Midbrain (tissue), 1 donor: ENCODE measurements at places on chromosomes 1 and 21.

- no peak for DNase-seq
Observed at GRCh38 chr1:73898540-73898939, 299.4 kb downstream of the LRRIQ3 start.

DNA sequence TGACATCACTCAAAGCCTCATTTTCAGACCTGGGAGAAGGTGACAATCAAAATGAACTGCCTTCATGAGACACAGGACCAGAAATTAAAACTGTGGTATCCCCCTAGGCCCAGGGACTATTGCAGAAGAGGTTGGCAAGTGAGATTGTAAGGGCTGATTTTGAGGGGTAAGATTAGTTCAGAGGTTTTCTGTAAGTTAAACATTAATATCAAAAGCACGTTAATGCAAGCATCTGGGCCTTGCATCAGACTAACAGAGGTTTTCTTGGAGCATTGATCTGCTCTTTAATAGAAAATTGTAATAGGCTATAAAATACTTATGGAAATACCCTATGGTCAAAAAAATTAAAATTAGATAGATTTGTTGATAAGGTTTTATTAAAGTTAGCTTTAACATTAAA lies 14.6 kb upstream of the GBP4 start:
- no peak for DNase-seq

- peak; percentile 36 for DNase-seq
Observed at GRCh38 chr1:52601991-52602855, at the start of gene GPX7. Gene GPX7 (plus strand): TSS chr1:52602371. CDS start chr1:52602410, 39 bp downstream.

DNA sequence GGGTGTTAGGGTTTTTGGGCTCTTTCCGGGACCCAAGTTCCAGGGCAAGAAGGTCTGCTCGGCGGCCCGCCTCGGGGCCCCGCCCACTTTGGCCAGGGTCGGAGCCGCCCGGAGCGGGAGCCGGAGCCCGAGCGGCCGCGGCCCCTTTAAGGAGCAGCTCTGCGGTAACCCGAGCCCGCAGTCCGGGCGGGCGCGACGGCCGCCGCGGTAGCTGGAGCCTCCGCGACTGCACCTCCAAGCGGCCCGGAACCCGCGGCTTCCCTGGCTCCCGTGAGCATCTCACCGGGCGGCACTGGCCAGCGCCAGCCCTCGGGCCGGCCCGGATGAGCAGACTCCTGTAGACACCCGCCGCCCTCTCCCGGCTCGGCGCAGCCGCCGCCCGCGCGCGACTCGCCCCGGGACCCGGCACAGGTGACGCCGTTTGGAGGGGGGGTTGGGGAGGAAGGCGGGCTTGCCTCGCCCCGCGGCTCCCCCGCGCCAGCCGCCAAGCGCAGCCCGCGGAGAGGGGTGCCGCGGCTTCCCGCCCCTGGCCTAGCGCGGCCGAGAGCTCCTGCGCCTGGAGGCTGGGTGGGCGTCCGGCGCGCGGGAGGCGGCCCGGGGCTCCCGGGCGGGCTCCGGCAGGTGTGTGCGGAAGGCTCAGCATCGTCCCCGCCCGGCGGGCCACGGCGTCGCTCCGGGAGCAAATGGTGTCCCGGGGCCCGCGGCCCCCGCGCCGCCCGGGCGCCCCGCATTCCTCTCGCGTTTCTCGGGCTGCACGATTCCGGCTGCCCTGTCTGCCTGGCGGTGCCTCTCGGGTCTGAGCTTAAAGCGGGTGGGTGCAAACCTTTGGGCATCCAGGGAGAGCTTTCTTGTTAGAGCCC lies at the start of gene TLCD4:
TSS of gene TLCD4 (plus strand) at position 149 of the 860 bp plus-strand sequence. CDS start 26,547 bp downstream, outside the sequence.
- DNase-seq: peak; percentile 70

DNA sequence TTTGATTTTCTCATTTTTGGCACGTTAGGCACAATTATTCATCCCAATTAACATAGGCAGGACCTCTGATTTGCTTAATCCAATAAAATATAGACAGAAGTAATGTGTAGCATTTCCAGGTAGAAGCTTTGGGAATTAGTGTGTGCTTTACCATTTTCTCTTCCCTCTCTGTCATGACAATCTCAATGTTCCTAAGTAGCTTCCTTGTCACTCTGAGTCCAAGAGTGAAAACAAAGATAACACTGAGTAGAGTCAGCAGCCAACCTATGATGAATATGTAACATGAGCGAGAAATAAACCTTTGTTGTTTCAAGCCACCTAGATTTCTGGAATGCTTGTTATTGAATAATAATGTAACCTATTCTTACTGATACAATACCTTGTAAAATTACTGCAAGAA lies 283.8 kb downstream of the OMA1 start:
- DNase-seq: no peak

- no peak for DNase-seq
Observed at GRCh38 chr1:67780637-67781036, 52.6 kb downstream of the GNG12 start.

DNA sequence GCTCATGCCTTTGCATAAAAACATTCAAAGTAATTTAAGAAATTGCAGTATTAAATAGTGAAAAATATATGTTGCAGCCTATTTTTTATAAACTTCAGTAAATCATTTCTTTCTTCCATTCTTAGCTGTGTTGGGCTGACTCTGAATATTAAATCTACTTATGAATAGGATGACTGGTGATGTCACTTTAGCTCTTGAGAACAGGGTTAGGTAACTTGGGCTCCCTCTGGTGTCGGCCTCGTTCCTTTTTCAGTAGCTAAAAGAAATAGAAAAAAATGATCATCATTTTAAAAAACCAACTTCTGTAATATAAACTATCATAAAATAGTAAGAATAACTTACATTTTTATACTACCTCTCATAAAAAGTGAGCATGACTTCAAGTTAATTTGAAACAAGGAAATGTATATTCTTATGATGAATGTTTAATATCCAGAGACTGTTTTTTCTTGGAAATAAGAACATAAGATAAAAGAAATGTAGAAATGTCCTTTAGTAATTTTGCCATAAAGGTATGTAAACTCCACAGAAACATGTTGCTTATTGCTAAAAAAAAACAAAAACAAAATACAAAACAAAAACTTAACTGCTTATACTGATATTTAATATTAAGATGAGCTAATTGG lies 26.8 kb upstream of the NCAM2 start:
- DNase-seq: peak; percentile 79

DNA sequence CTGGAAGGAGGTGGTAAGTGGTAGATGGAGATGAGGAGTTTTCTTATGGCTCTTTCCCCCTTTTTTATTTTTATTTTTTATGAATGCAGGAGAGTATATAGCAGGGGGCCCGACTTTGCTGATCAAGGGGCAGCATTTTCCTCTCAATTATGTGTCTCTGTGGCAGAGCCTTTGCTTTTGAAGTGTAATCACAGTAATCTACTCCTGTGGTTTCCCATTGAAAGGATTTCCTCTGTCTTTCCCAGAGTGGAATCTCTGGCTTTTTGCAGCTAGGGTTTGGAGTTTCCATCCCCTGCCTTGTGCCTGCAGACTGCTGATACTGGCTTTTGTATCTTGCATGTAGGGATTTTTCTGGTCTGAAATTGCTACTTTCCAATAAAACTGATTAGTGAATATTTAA lies 29.1 kb downstream of the ARID1A start:
- DNase-seq: no peak

DNA sequence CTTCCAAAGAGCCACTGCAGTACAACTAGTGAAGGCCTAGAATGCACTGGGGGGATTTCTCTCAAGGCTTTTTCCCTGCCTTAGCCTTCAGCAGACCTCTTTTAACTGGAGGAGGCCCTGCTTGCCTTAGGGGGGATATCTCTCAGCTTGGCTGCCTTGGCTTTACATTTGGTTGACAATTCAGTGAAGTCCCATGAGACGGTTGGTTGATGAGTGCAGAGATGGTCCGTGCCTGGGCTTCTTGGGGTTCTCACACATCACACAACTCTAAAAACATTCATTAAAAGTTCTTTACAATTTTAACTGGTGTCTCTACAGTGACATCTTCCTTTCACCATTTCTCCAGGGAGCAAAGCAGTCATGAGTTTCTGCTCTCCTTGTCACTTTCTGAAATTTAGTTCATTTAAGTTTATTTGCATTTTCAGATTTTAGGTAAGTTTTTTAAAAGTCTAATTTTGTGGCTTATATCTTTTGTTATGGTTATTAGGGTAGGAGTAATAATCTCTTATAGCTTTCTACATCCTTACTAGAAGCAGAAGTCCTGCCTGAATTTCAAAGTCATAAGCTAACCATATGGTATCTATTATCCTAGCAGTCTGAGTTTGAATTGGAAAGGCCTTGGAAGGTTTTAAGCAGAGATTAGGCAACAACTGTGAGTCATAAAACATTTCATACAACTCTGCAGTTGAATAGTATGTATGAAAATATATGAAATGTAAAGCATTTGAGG lies 487.6 kb downstream of the DPYD start:
- DNase-seq: no peak

GRCh38 chr1:243394601-243395464 lies 139.0 kb downstream of the SDCCAG8 start:
- no peak for DNase-seq

- no peak for DNase-seq
Observed at GRCh38 chr1:205760606-205761005, 10.6 kb upstream of the NUCKS1 start.

DNA sequence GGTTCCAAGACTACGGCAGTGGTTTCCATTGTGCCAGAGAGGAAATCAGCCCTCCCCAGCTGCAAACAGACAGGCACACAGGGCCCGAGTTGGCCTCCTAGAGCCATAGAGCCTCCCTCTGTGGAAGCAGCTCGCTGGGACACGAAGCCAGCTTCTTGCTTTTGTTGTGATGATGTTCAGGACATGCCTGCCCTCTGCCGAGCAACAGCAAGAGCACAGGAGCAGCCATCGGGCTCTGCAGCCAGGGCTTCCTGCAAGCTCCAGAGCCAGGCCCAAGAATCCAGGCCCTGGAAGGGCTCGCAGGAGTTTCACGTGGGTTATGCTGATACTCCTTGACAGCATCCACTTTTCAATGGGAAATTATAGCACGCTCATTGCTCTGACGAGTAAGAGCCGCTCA lies 18.5 kb downstream of the NPHP4 start:
- peak; percentile 83 for DNase-seq

DNA sequence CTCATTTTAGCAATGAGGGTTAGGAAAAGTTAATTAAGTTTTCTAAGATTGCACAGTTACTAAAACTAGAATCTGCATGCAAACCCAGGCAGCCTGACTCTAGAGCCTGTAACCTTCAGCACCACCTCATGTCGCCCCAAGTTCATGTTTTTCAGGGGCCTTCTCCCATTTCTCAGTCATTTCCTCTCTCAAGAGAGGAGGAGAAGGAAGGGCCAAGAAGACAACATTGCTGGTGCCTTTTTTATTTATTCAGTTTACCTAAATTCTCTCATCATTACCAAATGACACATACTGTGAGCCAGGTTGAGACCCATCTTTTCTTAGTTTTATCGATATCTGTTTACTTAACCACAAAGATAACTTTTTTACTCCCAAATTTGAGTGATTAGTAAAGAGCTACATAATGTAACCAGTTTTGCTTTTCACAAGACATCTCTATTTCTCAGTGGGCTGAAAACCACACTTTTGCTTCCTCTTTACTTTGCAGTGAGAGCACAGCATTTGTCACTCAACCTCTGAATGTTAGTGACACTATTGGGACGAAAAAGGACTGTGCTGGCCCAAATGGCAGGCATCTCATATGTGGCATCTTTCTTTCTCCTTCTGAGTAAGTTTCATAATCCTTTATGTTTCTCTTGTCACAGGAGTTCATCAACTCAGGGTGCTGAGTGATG lies at the start of gene CD101:
TSS of gene CD101 (plus strand) at position 507 of the 674 bp plus-strand sequence. CDS start at position 565, 58 bp downstream.
- DNase-seq: no peak

- DNase-seq: no peak
Observed at GRCh38 chr1:14596591-14596990, 1.9 kb upstream of the KAZN start.
